ENCODE measurements at places on chromosomes 11 and 22.

DNA sequence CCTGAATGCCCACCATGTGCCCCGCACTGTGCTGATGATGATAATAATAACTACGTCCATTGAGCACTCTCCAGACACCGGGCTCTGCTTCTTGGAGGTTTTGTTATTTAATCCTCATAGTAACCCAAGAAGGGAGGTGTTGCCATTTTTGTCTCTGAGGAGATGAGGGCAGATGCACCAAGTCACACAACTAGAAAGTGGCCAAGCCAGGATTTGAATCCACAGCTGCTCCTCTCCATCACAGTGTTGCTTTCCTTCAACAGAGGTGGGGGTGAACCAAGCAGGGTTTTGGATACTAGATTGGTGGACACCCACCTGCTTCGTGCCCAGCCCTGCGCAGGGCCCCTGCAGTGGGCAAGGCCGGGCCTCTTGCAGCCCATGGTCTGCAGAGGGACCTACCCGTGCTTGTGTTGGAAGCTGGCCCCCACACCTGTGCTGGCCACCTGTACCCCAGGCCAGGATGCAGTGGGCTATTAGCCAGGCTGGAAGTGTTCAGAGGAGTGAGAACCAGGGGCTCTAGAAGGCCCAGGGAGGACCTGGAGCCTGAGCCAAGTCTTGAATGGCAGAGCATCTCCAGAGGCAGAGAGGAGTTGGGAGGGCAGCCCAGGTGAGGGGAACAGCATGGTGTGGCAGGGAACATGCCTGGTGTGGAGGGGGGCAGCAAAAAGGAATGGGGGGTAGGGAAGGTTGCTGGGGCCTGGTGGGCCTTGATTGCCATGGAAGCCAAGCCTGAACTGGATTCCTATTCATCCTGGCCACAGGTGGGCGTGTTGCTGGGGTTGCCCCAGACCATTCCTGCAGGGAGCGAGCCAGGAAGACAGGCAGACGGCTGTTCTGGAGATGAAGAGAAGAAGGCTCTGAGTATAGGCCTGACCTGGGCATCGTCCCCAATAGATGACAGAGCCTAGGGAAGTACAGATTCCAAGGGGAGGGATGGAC lies 2.7 kb upstream of the DPP3 start:
- DNase-seq = no peak

DNA sequence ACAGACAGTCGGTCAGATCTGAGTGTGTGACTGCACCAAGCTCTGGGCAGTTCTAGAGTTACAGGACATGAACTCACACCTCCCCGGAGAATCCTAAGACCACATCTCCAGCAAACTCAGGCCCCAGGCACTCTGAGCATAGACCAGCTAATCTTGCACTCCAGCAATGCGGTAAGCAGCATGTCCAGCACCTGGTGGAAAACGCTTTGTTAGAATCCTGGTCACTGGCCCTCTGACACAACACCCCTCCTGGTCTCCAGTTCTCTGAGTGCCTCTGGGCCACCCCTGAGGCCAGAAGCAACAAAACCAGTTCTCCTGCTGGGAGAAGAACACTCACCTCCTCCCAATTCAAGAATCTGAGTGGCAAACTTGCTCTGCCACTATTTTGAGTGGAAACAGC lies 82.7 kb upstream of the TMEM45B start:
- DNase-seq = no peak

GRCh38 chr11:118343248-118343647 lies 743 bp upstream of the CD3D start:
- no peak for DNase-seq

DNA sequence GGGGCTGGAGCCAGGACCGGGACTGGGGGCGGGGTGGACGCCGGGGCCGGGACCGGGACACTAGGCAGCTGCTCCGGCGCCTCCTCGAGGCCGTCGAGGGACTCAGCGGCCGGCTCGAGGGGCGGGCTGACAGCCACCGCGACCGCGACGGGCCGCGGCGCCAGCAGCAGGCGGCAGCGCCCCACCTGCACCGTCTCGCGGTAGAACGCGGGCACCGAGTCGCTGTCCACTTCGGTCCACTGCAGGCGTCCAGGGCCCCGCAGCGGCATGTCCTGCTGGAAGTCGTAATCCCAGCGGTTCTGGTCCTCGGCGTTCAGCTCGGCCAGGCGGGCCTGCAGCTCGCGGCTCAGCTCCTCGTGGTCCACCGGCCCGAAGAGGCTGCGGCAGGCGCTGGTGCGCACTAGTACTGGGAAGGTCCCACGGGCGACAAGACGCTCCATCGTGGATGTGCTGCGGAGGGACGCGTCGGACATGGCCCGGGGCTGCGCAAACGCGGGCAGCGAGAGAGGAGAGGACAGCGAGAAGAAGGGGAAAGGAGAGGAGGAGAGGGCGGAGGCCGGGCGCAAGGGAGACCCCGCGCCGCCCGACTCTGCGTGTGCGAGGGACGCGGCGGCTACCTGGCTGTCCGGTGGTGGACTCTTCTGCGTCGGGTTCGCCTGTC lies 428 bp downstream of the CDKN1C start:
- peak; percentile 55 for DNase-seq

- DNase-seq = no peak
These were observed 153.9 kb downstream of the TEAD1 start for GRCh38 chr11:12827929-12828812.

GRCh38 chr11:46889689-46890475 lies 28.5 kb downstream of the LRP4 start:
- DNase-seq = peak; percentile 50
